AG04450 (cell line): ENCODE measurements at places on chromosomes 3 and 15.

DNA sequence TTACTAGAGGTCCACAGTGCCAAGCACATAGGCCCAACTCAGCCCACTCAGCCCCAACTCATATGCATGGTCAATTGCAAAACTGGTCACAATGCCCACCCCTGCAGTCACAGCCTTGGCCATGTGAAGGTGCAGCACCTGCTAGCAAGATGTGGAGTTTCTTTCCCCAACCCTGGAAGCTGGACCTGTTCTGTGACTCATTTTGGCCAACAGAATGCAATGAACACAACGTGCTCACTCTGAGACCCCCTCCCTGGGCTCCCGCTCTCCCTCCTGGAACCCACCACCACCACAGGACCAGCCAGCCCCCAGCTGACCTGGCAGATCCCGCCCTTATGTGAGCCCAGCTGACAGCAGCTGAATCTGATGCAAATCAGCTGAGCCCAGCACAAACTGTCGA is 34.4 kb downstream of the ALDH1L1 start:
- DNase-seq, result no peak

DNA sequence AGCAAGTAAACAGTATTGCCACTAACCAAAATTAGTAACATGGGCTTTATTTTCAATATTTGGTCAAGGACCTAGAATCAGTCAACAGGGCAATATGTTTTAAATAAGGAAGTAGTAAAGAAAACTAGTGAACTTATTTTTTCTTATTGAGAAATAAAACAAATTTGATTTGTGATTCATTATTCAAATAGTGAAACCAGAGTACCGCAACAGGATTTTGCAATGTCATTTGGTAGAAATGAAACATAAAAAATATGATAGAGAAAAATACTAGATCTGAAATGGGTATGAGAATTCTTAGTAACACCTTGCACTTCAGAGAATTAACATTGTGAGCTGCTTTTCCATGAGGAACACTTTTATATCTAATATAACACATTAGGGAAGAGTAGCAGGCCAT is 291.8 kb upstream of the GBE1 start:
- no peak for DNase-seq

- DNase-seq, result no peak
Observed at GRCh38 chr3:182450942-182451787, 342.1 kb upstream of the ATP11B start.

DNA sequence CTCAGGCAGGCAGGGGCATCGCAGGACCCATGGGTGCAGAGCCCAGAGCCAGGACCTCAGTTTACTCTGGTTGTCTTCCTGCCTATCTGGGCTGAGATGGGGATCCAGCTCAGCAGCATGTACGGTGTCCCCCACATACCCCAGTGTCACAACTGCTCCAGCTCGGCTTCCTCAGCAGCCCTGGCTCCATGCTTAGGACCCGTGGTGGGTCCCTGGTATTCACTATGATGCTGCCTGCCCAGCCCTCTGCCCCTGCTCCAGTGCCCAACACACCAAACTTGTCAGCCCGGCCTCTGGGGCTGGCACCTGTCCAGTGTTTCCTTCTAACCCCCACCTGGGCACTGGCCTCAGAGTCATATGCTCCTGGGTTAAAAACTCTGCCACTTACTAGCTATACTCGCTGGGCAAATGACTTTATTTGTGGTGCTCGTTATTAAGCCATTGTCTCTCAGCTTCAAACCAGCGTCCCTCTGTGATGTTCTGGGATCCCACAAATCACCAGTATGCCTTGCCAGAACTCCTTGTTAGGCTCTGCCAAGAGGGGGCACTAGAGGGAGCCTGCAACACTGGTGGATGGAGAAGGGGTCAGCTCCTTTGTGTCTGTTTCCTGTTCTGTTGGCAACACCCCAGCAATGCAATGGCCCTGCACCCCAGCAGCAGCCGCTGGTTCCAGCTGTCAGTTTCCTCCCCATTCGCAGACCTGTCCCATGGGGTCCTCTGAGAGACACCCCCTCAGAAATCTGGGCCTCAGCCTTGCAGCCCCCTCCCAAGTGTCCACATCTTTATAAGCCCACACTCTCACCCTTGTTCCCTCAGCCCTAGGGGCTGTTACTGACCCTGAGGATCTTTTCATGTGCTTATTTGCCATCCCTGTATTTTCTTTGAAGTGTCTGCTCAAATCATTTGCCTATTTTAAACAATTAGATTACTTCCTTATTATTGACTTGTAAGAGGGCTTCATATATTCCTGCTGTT is 24.1 kb upstream of the MRPS22 start:
- DNase-seq, result no peak

GRCh38 chr3:42190701-42191442 is 75.1 kb downstream of the CCK start:
- no peak for DNase-seq

GRCh38 chr3:170098753-170099152 is 61.0 kb downstream of the GPR160 start:
- no peak for DNase-seq

DNA sequence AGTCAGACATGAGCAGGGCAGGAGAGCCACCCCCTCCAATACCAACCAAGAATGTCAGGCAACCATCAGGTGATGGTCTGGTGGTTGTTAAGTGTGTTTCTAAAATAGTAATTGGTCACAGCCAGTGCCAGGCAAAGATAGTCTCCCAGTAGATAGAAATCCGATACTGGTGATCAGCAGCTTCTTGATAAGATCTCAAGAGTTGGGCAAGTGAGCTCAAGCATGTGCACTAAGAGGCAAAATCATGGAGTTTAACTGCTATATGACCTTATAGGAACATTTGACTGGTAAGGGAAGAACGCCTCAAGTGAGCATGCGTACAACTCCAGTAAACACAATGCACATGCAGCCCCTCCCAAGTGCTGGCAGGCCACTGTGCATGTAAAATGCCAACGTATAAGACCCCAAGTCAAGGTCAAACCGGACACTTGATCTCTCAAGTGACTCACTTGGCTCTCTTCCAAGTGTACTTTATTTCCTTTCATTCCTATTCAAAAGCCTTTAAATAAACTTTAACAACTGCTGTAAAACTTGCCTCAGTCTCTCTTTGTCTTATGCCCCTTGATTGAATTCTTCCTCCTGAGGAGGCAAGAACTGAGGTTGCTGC is 36.0 kb upstream of the CBLB start:
- DNase-seq, result no peak

DNA sequence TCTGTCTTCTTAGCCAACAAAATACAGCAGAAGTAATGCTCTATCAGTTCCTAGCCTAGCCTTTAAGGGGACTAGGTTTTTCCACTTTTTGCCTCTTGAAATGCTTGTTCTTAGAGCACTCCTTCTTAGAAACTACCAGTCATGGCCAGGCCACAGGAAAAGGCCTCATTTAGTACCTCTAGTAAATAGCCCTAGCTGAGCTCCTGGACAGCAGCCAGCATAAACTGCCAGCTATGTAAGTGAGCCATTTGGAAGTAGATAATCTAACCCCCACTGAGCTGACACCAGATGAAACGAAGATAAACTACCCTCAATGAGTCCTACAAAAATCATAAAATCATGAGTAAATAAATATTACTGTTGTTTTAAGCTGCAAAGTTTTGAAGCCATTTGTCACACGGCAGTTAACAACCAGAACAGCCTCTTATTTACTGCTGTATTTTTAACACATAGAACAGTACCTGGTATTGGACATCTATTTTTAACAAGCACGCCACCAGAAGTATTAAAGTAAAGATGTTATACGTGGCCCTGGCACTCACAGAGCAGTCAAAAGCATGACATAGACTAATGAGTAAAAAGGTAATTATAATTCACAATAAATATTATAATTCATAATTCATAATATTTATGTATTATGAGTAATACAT is 12.0 kb downstream of the TBC1D5 start:
- DNase-seq, result peak; percentile 6

- no peak for DNase-seq
Observed at GRCh38 chr3:177935047-177935446, 601.2 kb upstream of the KCNMB2 start.

DNA sequence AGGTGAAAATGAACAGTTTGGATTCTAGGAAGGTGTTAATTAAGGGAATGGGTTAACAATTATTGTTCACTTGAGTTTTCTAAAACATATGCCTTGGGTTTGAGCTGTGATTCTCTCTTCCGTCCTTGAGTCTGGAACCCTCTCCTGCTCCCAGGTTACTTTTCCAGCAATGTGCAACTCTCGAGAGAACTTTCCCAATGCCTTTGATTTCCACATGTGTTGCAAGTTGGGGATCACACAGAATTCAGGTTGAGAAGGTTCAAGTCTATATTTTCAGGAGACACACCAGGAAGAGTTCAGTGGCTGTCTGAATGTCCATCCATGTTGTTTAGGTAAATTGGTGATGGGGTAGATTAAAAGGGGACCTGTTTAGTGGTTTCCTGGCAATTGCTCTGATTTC is 48.7 kb downstream of the TNFAIP8L3 start:
- no peak for DNase-seq

DNA sequence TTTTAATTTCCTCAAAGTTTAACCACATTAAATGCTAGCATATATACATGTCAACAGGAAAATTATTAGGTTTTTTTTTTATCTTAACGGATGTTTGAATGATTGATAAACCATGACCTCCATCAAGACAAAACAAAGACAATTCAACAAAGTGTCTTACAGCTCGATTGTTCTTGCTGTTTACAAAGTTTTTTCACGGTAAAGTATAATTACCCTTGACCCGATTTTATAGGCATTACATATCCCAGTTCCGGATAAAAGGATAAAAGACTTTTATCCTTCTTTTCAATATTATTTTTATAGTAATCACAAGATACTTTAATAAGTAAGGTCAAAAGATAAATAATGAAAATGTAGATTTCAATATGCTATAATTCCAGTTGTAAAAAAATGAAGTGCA is 96.9 kb downstream of the RORA start:
- DNase-seq, result no peak

DNA sequence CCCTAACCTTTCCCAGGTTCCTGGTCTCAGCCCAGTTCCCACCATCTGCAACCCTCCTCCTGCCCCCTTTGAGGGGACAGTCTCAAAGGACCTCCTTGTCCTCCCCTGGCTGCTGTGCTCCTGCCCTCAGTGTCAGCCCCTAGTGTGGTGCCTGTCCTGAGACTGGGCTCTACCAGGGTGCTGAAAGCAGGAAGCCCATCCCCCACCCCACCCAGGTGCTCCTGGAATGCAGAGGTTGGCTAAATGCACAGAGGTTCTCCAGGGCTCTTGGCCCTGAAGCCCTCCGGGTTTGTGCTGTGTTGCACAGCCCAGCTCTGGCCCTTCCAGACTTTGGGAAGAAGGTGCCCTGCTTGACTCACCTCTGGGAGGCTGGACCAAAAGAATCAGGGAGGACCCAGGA is 21.8 kb downstream of the C3orf18 start:
- DNase-seq, result no peak

GRCh38 chr3:4978966-4979427 is 240 bp upstream of the BHLHE40 start:
- DNase-seq, result peak; percentile 95

- no peak for DNase-seq
Observed at GRCh38 chr3:46943237-46944187, 33.0 kb downstream of the CCDC12 start.

DNA sequence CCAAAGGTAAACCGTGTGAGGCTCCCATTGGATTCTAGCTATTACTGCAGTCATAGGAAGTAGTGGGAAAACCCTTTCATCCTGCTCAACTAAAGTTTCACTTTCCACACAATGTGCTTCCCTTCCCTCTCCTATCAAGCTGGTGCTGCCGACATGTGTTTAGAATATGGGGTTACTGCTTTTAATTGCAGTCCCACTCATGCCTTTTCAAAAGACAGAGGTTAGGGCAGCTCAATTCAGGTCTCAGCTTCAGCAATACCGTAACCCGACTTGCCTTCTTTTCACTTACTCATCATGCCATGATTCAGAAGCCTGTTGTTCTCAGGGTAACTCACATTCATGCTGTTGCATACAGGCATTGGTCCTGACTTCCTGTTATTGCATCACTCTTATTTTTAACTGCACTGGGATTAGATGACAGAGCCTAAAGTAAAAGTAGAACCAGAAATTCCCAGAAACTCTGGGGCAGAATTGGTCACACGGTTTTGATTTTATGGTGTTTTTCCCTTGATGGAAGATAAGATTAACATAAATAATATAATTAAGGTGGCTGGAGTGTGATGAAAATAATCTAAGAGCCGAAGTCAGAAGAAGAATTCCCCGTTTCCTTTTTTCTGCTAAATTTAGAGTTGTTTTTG is 45.7 kb downstream of the C2CD4B start:
- peak; percentile 78 for DNase-seq

GRCh38 chr15:37080261-37080921 is 20.0 kb downstream of the MEIS2 start:
- no peak for DNase-seq

GRCh38 chr3:168881804-168882203 is 781.7 kb downstream of the MECOM start:
- DNase-seq, result no peak

DNA sequence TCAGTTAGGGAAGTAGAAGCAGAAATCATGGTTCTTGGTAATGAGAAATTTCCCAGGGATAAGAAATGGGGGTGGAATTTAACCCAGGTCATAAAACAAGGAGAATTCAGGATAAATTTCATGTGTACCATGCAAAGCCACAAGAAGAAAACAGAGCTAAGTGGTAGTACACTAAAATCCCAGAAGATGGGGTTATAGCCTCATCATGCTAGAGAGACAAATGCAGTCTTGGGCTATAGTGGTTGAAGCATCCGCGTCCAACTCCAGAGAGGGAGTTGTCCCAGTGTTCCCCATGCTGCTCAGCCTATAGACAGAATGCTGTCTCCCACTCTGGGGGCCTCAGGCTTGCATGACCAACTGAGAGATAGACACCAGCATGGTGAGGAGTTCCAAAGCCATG is 36.2 kb upstream of the CLRN1 start:
- peak; percentile 21 for DNase-seq

- no peak for DNase-seq
Observed at GRCh38 chr15:39834256-39834655, 51.6 kb upstream of the FSIP1 start.

DNA sequence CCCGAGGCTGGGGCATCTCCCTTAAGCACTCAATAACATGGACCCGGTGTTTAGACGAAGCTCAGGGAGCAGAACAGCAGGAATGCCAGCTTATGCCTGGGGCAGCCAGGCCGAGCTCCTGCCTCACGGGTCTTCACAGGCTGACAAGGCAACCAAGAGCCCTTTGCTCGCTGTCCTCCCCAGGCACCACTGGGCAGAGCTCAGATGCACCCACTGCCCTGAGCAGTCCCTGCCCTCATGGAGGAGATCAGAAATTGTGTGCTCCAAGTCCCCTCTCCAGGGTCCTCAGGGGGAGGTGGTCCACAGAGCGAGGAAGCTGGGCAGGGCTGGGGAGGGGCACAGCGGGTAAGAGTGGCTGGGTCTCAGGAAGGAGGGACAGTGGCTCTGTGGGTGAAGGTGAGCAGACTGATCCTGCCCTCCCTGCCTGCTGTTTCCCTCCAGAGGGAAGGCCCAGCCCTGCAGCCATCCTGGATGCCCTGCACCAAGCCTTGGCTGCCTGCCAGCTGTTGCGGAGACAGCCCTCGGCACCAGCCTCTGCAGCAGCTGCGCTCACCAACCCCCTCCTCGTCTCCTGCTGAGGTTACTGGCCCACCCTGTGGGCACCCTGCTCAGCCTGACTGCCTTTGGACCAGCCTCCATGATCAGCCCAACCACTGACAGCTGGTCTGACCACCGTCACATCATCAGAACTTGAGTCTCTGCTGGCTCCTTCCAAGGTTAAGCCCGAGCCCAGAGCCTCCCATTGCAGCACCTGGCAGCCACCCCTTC is 21.1 kb upstream of the GP9 start:
- DNase-seq, result no peak

- no peak for DNase-seq
Observed at GRCh38 chr3:128111147-128111546, 12.5 kb downstream of the RUVBL1 start.
